ENCODE measurements at places on chromosomes 13 and 19.

DNA sequence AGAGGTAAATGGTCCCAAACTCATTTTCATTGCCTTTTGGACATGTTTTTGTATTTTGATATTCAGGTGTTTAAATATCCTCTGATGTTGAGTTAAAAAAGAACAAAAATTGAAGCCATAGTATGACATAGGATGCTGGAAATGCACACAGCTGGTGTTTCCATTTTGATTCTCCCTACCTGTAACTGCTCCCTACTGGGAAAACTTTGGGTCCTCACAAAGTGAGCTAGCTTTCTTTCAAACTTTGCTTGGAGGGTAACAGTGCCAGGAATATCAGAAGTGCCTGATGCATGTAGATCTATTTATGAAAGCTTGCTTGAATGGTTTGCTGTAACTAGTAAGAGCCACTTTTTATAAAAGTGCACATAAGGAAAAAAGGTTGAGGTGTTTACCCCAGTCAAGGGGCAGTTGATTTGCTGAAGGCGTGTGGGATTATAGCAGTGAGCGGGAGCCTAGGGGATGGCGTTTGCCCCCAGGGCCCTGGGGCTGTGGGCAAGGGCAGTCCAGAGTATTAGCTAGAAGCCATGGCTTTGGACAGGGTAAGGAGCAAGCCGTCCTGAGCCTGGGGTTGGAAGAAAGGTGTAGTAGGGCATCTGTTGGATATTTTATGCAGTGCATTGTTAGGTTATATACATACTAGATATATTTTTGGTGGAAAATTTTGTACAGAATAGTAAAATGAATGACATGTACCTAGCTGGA is 4.3 kb downstream of the RPS9 start:
- DNase-seq, result no peak

- no peak for DNase-seq
Observed at GRCh38 chr19:44576843-44577565, 36.4 kb upstream of the IGSF23 start.

GRCh38 chr19:45047188-45047797 is 8.4 kb downstream of the CLASRP start:
- DNase-seq, result no peak

- no peak for DNase-seq
Observed at GRCh38 chr19:55858969-55859368, 22.6 kb downstream of the NLRP4 start.

DNA sequence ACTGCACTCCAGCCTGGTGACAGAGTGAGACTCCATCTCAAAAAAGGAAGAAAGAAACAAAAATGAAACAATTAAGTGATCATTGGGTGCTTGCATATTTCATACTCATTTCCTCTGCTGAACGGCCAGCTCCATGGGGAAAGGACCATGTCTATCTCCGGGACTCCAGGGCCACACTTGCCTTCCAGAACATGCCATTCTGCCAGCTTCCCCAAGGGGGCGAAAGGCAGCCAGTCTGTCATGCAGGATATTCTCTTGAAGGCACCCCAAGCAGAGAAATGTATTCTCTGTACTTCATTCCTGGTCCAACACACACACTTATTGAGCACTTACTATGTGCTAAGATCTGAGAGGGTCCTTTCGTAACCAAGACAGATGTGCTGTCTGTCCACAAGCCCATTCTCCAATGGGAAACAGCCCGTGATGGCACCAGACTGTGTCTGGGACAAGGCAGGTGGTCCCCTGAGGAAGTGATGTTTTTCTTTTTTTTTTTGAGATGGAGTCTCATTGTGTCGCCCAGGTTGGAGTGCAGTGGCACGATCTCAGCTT is 10.2 kb upstream of the CARM1 start:
- DNase-seq, result no peak

- no peak for DNase-seq
Observed at GRCh38 chr13:108963846-108964600, 334.6 kb downstream of the MYO16 start.

DNA sequence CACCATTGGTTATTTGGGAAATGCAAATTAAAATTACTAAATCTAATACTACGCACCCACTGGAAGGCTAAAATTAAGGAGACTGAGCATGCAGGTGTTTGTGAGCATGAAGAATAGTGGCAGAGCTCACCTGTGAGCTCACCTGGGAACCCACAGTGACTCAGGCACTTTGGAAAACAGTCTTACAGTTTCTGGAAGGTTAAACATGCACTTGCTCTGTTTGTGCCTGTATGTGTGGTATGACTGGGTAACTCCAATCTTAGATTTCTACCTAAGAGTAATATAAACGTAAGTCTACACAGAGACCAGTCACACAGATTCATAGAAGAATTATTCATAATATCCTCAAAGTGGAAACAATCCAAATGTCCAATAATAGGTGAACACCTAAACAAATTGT is 318.8 kb downstream of the ATP8A2 start:
- no peak for DNase-seq

DNA sequence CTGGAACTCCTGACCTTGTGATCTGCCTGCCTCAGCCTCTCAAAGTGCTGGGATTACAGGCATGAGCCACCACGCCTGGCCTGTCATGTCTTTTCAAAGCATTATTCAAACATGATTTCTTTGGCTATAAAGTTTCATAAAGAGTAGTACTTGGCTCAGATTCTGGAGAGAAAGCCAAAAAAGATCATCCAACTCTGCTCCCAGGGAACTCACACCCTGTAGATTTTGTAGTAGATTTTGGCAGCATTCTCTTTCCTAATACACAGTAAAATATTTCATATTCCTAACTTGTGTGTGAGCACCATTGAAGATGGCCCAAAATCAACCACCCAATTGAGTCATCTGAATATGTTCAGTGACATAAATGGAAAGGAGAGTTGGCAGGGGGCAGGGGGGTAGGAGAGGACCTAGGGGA is 48.4 kb downstream of the CAB39L start:
- no peak for DNase-seq

DNA sequence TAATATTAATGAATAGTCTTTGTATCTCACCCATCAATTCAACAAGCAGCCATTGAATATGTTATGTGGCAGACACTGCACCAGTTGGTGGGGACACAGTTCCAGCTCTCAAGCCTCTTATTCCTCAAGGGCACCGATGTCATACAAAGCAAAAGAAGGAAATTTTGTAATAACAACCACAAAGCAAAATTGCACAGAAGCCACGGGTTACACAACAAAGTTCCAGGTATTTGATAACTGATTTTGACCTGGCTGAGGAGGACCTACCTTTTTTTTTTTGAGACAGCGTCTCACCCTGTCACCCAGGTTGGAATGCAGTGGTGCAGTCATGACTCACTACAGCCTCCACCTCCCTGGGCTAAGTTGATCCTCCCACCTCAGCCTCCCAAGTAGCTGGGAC is 266.7 kb downstream of the FOXO1 start:
- no peak for DNase-seq

- no peak for DNase-seq
Observed at GRCh38 chr19:41784743-41785142, 11.6 kb upstream of the CEACAM3 start.

- no peak for DNase-seq
Observed at GRCh38 chr19:47542030-47542475, 27.2 kb upstream of the NAPA start.

DNA sequence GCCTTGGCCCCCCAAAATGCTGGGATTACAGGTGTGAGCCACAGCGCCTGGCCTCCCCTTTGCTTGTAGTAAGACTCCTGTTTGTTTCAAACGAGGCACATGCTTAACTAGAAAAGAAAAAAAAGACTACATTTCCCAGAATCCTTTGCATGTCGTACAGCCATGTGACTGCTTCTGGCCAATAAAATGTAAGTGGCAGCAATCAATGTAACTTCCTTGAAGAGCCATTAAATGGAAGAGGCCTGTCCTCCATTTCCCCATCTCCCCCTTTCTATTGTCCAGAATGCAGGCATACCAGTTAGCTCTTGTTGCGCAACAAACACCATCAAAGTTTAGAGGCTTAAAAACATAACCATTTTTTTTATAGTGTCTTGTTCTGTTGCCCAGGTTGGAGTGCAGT is 10.4 kb upstream of the GPR32 start:
- no peak for DNase-seq

DNA sequence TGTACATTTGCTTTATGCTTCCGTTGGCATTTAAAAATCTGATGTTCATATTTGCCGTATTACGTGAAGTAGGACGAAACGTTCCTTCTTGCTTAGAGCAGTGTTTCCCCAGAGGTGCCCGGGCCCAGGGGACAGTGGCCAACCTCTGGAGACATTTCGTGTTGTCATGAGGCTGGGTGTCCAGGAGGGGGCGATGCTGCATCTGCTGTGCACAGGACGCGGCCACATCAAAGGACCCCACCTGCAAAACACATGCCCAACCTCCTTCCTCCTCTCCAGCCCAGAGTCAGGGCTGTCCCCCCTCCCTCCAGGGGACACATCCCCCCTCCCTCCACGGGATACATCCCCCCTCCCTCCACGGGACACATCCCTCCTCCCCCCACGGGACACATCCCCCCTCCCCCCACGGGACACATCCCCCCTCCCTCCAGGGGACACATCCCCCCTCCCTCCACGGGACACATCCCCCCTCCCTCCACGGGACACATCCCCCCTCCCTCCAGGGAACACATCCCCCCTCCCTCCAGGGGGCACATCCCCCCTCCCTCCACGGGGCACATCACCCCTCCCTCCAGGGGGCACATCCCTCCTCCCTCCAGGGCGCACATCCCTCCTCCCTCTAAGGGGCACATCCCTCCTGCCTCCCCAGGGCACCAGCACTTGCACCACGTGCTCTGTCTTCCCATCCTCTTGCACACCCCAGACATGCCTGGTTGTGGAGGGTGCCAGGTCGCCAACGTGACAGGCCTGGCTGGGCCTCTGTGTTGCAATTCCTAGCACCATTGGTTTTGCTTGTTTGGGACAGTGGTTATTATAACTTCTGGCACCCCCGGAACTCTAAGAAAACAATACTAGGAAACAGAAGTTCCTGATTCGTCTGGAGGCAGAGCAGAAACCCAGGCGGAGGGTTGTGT is 46.7 kb downstream of the GAS6 start:
- DNase-seq, result no peak

Measured in left renal pelvis (tissue), 4 donors.